ENCODE measurements at places on chromosomes 3 and 15.
A peak's percentile ranks its signal among the peaks of the same experiment; 100 is the strongest.

DNA sequence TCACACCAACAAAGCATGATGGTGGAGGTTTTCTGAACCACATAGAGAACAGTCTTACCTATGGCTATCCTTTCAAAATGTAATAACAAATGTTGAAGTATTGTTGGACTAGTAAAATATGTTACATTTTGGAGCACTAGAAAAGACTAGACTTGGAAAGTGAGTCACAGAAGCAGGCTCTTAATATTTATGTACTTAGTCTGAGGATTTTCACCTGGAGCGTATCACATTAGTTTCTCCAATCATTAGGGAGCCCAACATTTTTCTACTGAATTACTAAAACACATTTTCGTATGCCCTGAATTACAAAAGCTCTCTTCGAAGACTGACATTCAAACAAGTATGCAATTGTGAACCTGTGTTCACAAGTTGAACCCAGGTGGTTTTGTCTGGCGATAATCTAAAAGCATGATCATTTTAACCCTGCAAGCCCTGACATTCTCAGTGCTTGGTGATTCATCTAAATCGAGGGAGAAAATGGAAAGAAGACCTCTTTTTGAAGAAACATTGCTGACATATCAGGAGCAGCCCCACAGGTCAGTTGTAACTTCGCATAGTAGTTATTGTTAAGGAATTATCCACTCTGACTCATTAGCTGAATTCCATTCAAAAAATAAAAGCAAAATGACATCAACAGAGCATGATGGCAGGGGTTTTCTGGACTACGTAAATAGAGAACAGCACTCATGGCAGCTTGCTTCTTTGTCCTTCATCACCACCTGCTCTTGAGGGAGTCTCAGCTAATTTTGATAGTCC lies 679.8 kb upstream of the NECTIN3 start:
- DNase-seq = no peak

DNA sequence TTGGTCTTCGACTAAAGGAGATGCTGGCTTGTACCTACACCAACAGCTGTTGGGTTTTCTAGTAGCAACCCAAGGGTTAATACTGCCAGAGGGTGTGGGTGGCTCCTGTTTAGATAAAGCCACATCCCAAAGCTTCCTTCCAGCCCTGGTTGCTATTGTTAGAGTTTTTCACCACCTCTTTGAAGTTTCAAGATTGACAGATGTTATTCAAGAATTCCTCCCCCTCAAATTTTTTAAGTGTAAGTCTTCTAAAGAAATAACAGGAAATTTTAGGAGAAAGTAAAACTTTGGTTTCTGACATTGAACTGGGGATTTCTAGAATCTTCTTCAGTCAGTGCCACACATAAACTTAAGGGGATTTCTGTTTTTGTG lies 60.9 kb downstream of the TGFBR2 start:
- DNase-seq = no peak

DNA sequence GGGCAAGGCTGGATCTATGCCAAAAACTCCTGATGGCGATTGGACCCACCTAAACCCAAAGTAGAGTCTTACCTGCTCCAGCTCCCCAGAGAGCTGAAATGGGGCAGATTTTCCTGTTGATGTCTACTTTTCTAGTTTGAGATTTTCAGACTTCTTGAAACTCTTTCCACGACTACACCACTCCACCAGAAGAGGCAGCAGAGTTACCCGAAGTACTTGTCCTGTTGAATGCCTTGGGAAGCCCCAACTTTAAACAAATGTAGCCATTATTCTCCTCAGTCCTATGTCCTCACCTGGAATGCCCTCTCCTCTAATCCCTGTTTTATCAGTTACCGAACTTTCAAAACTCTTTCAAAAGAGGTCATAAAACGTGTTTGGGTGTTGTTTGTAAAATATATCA lies 843.8 kb downstream of the VGLL3 start:
- DNase-seq = no peak

DNA sequence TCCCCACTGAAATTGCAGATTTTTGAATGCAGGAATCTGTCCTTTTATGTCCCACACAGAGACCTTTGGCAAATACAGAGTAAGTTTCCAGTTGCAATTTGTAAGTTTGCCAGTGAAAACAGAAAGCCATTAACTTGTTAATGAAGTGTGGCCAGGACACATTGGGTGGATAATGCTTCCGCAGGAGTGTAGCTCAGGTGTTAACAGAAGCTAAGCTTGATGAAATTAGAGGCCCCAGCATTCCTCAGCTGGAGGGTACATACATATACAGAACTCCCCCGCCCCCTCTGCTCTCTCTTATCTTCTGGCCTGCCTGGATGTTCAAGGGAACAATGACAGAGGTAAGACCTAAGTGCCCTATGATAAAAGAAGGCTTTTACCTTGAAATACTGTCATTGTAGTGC lies 8.1 kb upstream of the LRRC2 start:
- DNase-seq = no peak

DNA sequence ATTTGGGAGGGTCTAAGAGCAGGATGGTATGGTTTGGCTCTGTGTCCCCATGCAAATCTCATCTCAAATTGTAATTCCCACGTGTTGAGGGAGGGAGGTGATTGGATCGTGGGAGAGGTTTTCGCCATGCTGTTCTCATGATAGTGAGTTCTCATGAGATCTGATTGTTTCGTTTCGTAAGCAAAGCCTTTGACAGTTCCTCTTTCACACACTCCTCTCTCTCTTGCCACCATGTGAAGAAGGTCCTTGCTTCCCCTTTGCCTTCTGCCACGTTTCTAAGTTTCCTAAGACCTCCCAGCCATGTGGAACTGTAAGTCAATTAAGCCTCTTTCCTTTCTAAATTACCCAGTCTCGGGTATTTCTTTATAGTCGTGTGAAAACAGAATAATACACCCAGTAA lies 553.7 kb downstream of the TAFA4 start:
- DNase-seq = no peak

DNA sequence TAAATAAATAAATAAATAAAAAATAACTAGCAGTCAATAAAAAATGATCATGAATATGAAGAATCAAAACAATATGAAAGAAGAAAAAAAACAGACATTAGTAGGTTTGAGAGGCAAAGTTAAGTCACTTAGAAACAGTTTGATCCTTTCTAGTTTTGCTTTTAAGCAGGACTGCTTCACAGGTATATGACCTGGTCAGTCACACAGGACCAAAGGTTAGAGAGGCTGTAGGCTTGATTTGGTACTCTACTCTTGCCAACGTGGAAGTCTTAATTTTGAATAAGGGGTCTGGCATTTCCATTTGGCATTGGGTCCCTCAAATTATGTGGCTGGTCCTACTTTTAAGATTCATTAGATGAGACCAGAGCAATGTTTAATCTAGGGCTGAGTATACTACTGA lies 441.7 kb upstream of the NECTIN3 start:
- no peak for DNase-seq

- no peak for DNase-seq
Measured at GRCh38 chr3:179921951-179922350, 114.8 kb downstream of the PEX5L start.

DNA sequence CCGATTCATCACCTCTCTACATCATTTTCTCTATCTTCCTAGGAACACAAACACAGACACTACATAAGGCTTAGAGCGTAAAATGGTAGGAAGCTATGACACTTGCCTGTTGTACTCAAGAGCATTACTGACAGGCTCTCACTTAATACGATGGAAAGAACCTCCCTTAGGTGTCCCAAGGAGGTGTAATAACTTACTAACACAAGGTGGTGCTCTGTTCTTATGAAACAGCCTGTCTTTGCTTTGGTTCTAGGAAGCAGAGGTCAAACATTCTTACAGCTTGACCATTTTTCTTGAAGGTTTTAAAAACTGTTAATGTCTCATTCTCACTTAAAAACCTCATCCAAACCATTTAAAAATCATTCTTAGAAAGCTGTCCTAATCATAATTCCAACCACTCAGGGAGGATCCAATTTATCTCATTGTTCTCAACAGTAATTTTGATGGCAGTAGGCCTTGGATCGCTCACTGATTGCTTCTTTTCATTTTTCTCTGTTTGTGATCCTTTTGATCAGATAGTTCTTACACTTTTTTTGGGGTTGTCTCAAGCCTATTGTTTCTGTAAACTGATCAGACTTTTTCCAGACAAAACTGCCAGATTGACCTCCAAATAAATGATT lies 317.8 kb upstream of the AGTR1 start:
- no peak for DNase-seq

- DNase-seq = no peak
Measured at GRCh38 chr3:66378256-66378655, 122.6 kb downstream of the LRIG1 start.

GRCh38 chr3:157467200-157467599 lies 30.6 kb downstream of the PTX3 start:
- DNase-seq = no peak

GRCh38 chr3:127694467-127695215 lies 21.9 kb downstream of the ABTB1 start:
- no peak for DNase-seq

GRCh38 chr3:95705786-95706418 lies 1108.5 kb upstream of the EPHA6 start:
- no peak for DNase-seq

DNA sequence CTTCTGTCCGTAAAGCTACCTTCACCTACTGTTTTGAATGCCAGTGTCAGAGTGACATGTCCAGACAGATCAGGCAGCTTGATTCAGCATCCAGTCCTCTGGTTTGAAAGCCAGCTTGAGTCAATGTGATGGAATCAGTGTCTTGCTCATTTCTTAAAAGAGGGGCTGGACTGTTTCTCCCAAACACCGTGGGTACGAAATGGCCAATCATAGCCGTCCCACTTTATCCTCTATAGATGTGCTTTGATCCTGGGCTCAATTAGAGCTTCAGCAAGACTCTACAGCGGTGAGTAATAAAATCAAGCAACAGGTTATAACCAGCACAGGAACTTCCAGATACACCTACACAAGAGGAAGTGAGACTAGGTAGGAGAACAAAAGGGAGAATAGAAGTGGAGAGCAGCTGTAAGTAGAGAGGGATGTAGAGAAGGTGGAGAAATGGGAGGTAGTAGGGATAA lies 17.0 kb upstream of the OR5K1 start:
- no peak for DNase-seq

GRCh38 chr15:82855286-82856100 lies 46.1 kb downstream of the WHAMM start:
- no peak for DNase-seq

DNA sequence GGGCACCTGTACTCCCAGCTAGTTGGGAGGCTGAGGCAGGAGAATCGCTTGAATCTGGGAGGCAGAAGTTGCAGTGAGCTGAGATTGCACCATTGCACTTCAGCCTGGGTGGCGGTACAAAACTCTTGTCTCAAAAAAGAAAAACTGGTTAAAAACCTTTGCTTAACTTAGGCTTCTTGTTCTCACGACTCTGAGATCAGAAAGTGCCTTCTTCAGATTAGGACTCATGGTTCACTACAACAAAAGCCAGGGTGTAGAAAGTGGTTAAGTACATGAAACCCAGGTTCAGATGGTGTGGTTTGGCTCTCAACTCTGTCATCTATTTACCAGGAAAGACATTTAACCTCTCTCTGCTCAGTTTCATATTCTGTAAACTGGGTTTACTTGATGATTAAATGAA lies 168.4 kb downstream of the TUSC7 start:
- no peak for DNase-seq

DNA sequence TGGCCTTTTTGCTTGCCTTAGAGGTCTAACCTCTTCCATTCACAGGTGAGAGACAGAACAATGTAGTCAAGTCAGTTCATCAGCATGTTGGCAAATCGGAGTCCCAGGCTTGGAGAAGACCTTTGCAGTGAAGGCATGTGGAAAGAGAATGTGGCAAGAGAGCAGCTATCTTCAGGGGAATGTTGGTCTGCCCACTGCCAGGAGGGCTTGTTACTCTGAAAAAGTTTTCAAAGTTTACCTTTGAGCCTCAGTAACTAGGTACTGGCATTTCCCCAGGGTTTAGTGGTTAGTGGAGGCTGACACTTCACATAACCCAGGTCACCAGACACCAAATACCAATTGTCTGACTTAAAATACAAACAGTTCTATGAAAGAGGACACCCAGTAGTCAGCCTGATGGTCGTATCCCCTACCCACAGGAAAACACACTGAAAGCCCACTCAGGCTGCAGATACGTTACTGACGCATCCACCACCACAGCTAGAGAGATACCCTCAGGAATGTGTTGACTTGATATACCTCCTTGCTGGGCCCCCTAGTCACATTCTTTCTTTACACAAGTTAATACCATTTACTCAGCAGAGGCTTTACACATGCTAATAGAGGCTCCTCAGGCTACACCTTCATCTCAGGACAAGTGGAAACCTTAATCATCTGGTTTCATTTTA lies 9.7 kb upstream of the ARID3B start:
- no peak for DNase-seq

DNA sequence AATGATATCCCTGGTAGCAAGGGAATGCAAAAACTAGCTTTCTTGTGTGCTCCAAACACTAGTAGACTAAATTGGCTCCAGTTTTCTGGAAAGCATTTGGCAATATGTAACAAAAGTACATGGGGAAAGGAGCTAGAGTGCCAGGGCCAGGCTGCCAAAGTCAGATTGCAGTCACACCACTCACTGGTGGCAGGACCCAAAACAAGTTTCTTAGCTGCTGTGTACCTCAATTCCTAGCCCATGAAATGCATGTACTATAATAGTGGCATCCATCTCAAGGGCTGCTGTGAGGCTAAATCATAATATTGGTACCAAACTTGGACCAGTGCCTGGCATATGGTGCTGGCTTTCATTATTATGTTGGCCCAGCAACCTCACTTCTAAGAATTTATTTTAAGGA lies 49.3 kb downstream of the CLDN18 start:
- no peak for DNase-seq

GRCh38 chr3:40290396-40290795 lies 19.1 kb upstream of the EIF1B start:
- no peak for DNase-seq

- DNase-seq = peak; percentile 44
Measured at GRCh38 chr3:50324351-50325112, 2.0 kb upstream of the HYAL2 start.

DNA sequence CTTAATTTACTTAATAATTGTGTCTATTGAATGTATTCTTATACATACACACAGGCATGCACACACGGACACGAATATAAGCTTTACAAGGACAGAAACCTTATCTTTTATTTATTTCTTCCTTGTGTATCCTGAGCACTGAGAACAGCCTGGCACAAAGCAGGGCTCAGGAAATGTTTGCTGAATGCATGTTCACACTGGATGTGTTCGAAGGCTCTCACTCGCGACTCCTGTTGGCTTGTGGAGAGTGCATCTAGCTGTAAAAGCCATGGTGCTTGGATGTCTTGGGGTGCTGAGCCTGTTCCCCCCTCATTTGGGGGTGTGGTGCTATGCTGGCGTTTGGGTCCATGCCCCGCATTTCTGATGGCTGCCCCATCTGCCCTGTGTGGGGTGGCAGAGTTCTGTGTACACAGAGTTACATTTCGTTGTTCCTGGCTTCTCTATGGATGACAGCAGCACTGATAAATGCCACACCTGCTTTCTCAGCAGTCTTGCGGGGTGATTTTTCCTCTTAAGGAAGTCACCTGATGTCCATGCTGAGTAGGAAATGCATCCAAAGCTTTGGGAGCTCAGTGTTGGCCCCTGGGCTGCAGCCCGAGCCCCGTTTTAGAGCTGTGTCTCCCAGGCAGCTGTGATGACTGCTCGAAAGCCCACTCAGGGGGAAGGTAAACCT lies 148.5 kb downstream of the IGF1R start:
- no peak for DNase-seq

Data from stimulated activated CD8-positive, alpha-beta memory T cell treated with anti-CD3 and anti-CD28 coated beads, Interleukin-4, amount 100 ng/mL, for 24 hours (primary cell).